ENCODE measurements at places on chromosomes 13 and 19.

DNA sequence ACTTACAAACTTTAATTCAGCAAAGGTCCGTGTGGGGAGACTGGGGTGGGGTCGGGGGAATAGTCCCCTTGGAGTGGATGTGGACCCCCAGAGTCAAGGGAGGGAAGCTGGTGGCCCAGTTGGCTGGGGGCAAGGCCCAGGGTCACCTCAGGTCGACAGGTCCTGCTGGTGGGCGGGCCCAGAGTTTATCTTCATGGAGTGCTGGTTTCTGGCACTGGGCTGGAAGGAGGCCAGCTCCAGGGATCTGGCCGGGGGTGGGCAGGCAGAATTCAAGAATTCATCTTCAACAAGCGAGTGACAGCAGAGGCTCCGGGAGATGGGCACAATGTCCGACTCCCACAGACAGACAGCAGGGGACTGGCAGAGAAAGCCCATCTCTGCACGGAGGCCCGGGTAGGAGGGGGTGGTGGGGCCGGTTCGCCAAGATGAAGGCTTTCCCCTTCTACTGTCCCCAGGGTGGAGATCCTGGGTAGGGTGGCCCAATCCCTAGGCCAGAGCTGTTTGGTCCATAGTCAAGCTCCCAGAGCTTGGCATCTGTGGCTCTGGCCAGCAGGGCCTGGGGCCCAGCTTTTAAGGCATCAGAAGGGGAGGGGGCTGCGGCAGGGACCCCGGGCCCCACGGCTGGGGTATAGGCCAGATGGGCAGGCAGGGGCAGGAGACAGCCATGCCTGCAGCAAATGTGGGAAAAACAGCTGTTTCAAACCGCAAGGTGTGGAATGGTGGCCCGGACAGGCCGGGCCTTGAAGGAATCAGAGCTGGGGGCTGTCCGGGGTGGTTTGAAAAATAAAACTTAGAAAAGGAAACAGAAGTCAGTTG lies 622 bp upstream of the FDX2 start:
- DNase-seq: no peak

GRCh38 chr13:30345426-30346100 lies 38.2 kb upstream of the KATNAL1 start:
- no peak for DNase-seq

DNA sequence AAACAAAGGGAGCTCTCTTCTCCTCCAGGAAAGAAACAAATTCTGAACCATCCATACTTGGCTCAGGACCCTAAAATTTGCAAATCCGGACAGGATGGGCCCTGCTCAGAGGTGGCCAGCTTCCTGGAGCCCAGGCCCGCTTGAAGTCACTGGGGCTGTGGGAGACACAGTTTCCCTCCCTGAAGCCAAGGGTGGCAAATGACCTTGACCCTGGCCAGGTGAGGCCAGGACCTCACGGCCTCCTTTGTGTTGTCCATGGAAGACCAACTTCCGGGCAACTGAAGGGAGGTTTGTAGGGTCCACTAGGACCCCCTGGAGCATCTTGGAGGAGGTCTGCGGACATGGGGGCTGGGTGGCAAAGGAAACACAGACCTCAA lies 5.5 kb downstream of the NANOS3 start:
- DNase-seq: no peak

DNA sequence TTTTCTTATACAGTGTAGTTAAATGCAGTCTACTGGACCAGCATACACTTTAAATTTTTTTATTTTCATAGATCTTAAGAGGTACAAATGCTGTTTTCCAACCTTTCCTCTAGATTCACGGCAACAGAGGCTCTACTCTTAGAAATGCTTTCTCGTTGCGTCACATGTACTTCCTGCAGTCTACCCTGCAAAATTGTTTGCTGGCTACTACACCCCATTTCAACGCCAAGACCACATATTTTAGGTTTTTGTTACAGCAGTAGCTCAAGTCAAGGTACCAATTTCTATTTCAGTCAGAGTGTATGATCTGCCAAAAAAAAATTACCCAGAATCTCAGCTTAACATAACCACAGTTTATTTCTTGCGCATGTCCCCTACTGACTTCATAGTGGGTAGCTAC lies 94.1 kb downstream of the TNFSF13B start:
- no peak for DNase-seq

DNA sequence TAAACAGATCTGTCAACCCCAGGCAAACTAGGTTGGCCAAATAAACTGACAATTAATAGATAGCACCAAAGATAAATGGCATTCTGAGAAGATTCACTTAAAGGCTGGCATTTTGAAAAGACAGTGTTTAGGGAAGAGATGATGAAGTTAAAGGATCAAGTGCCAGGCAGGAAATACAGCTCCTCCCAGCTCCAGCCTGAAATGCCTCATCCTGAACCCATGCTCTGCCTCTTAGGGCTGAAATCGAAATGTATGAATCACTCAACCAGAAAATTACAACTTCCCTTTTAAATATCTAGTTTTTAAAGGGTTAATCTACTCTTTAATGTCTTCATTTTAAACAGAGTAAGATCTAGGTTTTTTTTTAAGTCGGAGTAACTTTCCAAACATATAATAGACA lies 171.2 kb upstream of the UBL3 start:
- no peak for DNase-seq

DNA sequence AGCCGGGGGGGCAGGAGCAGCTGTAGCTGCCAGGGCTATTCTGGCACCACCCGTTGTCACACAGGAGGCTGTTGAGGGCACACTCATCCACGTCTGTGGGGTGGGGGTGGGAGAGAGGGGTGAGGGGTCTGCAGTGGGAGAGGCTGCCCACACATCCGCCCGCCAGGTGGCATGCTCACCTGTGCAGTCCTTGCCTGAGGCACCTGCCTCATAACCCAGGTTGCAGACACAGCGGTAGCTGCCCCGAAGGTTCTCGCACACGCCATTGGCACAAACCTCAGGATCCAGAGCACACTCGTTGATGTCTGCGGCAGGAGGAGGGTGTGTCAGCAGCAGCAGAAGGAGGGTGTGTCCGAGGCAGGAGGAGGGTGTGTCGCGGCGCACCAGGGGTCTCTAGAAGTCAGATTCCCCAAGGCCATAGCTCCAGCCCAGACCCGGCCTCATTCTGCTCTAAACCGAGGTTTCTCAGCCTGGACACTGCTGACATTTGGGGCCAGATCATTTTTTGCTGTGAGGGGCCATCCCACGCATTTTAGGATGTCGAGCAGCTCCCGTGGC lies 20.3 kb downstream of the FBN3 start:
- DNase-seq: no peak

DNA sequence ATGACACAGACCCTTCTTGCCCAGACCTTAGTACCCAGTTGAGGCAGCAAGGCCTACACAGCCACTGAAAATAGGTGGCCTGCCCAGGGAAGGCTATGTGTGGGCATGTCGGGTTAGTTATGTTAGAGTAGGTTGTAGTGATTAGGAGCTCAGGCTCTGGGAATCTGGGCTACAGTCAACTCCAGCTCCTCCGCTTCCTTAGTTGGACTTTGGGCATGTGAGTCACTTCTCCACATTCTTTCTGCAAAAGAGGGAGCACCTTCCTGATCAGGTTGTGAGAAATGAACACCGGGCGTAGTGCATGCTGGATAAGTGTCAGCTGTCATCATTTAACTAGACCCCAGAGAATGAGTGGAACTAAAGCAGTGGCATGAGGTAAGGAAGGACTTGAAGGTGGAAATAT lies 64.8 kb downstream of the ARHGAP35 start:
- no peak for DNase-seq

DNA sequence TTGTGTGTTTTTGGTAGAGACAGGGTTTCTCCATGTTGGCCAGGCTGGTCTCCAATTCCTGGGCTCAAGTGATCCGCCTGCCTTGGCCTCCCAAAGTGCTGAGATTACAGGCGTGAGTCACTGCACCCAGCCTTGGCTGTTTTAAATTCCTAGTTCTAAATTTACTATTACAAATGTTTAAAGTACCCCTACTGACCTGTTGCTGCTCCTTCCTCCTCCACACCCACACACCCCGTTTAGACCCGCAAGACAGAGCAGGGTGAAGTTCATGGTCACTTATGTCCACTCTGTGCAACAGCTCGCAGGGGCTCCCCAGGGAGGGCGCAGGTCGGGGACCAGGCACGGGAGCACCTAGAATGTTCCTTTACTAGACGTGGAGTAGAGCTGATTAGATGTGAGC lies 28.7 kb downstream of the TMEM161A start:
- DNase-seq: no peak

DNA sequence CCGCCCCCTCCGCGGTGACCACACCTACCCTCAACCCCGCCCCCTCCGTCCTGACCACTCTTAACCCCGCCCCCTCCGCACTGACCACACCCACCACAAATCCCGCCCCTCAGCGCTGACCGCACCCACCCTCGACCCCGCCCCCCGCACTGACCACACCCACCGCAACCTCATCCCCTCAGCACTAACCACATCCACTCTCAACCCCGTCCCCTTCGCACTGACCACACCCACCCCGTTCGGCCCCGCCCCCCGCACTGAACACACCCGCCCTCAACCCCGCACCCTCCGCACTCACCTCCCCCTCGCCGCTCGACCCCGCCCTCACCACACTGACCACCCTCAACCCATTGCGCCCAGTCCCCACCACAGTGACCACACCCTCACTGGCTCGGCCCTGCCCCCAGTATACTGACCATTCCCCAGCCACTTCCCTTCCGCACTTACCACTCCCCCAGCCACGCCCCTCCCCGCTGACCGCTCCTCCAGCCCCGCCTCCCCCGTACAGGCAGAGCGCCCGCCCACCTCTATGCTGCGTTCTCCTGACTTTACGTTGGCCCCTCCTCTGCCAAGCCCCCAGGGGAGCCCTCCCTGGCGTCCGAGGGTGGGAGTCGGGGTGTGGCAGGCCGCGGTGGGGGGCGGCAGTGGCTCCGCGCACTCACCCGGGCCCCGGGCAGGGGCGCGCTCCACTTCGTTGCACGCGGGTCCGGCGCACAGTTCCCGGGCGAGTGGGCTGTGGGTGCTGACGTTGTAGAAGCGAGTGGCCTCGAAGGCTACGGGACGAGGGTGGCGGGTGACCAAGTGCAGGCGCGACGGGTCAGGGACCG lies 8.4 kb downstream of the F2RL3 start:
- DNase-seq: peak; percentile 85

- no peak for DNase-seq
Observed at GRCh38 chr13:112768795-112769481, 79.1 kb downstream of the ATP11A start.

- DNase-seq: peak; percentile 95
Observed at GRCh38 chr13:30132623-30133553, 174.5 kb downstream of the KATNAL1 start.

GRCh38 chr13:39892721-39893685 lies 237.5 kb downstream of the COG6 start:
- DNase-seq: no peak

DNA sequence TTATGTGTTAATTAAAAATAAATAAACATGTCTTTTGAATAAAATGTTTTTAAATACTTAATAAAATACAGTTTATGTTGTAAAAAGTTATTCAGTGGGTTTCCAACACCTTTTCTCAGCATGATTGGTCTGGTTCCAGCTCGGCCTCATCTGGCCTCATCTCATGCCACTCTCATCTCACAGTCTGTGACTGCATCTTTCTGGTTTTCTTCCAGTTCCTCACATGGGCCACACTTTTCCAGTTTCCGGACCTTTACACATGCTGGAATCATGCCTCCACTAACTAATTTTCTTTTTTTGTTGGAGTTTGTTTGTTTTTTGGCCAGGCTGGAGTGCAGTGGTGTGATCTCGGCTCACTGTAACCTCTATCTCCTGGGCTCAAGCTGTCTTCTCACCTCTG lies 82.5 kb downstream of the RUBCNL start:
- no peak for DNase-seq

GRCh38 chr19:58054901-58055874 lies 3.9 kb upstream of the ZNF135 start:
- no peak for DNase-seq

GRCh38 chr19:39671739-39672363 lies 16.1 kb downstream of the LGALS16 start:
- peak; percentile 81 for DNase-seq

- no peak for DNase-seq
Observed at GRCh38 chr13:40130871-40131636, 475.6 kb downstream of the COG6 start.

GRCh38 chr13:62119739-62120700 lies 704.4 kb upstream of the PCDH20 start:
- DNase-seq: peak; percentile 74

DNA sequence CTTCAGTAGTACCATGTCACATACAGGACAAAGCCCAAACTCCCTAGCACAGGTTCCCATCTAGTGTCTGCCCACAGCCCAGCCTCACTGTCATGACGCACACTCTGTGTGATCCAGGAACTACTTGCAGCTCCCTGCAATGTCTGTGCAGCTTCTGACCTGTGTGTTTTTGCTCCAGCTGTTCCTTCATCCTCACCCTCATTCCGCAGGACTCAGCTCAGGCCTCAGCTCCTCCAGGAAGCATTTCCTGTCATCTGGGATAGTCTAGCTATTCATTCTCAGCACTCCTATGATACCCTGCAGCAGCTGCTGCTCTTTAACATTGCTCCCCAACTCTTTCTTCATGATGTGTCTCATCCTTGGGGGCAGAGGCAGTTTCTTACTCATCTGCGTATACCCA lies 56.1 kb downstream of the ENOX1 start:
- no peak for DNase-seq

DNA sequence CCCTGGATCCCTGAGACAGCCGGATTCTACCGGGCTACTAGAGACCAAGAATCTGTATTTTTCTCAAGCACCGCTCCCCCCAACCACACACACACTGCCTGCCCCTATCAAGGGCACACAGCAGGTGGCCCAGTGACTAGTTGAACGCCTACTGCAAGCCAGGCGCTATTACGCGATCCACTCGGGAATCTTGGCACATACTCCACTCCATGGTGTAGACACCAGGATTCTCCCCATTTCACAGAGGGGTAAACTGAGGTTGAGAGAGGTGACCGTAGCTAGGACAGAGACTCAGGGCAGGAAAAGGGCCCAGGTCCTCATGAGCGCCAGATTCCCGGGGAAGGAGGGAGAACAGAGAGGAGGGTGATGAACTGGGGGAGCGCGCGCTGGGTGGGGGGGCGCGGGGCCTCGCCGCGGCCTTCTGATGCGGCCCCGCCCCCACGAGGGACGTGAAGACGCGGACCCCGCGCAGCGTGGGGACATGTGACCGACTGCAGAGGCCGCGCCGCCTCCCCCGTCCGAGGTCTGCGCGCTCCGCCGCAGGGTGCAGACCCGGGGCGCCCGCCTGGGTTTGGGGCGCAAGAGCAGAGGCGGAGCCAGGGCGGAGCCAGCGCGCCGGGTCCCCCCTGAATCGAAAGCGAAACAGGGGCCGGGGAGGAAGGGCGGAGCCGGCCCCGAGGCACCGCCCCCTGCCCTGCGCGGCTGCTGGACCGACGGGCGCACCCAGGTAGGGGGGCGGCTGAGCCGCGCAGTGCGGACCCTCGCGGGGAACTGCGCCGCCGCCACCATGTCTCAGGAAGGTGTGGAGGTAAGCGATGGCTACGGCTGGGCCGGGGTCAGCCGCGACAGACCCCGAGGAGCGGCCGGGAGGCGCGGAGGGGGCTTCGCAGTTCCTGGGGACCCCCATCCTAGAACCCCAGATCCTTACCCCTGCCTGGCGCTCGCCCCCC lies at the start of gene SHFL:
Gene SHFL (plus strand): TSS at position 677 of the 950 bp plus-strand sequence. CDS start 111 bp downstream, at position 788.
- DNase-seq: peak; percentile 84

- DNase-seq: no peak
Observed at GRCh38 chr19:3392480-3392879, 26.1 kb downstream of the NFIC start.
